NCI-H345 (cell line): ENCODE measurements at places on chromosomes 6 and 20.
A peak's percentile ranks its signal among the peaks of the same experiment; 100 is the strongest.

DNA sequence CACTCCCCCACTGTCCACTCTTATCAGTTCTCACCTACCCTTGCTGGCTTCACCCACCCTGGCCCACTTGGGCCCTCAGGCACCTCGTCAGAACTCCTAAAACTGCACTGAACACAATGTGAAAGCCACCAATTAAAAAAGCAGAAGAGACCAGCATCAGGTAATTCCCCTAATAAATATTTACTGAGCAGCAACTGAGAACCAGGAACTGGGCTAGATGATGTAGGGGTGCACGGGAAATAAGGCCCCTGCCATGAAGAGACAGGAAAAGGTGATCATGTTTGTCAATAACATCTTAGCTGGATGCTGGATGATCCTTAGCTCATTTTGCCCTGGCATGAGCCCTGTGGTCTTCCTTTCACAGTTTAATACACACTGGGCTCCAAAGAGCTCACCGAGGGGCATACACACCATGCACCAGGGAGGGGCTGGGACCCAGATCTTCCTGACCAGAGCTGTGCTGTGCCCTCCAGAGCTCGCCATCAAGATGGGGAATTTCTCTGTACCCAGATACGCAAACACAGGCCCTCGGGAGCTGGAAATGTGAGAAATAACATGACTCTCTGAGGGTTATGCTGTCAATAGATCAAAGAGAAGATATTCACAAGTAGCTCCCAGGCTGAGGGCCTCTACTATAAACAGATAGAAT, 113.6 kb upstream of the SLC22A16 start:
- no peak for DNase-seq

- DNase-seq = no peak
Measured at GRCh38 chr6:108589244-108589791, 28.6 kb downstream of the FOXO3 start.

GRCh38 chr6:13226071-13226470, 102.3 kb downstream of the TBC1D7 start:
- DNase-seq = no peak

DNA sequence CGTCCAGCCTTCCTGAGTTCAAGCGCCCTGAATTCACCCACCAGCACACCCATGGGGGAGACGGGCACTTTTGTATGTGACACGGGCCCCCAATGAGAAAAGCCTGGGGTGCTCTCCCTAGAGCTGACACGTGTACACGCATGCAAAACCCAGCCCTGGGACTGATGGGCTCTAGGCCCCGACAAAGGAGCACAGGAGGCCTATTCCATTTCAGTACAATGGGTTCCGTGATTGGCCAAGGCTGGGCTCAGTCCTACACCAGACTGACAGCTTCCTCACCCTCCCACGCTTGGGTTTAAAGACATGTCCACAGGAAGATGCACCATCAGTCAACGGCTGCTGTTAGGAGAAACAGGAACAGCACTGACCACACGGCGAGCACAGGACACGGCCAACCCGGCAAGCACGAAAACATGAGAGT, 8.8 kb downstream of the ZBTB46 start:
- no peak for DNase-seq

- peak; percentile 89 for DNase-seq
Measured at GRCh38 chr6:82525775-82526495, 162.3 kb downstream of the TPBG start.

DNA sequence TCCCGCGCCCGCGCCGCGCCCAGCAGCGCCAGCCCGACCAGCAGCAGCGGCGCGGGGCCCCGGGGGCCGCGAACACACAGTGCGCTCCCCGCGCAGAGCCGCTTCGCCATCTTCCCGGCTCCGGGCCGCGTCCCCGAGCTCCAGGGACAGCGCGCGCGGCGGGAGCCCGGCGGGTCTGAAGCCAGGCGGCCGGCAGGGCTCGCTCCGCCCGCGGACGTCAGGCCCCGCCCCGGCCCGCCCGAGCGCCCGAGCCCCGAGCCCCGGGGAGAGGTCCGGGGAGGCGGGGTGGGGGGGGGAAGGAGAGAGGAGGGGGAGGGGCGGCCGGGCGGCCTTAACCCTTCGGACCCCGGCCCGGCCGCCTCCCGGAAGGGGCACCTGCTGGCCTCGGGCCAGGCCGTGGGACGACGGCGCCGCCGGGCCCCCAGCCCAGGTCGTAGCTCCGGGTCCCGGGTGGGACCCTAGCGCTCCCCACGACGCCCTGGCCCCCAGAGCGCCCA, at the start of gene LAMA5:
TSS of gene LAMA5 (minus strand) at position 177 of the 497 bp plus-strand sequence. CDS start at position 110, 67 bp downstream.
- peak; percentile 68 for DNase-seq

GRCh38 chr20:23029324-23029723, 5.8 kb upstream of the SSTR4 start:
- no peak for DNase-seq

DNA sequence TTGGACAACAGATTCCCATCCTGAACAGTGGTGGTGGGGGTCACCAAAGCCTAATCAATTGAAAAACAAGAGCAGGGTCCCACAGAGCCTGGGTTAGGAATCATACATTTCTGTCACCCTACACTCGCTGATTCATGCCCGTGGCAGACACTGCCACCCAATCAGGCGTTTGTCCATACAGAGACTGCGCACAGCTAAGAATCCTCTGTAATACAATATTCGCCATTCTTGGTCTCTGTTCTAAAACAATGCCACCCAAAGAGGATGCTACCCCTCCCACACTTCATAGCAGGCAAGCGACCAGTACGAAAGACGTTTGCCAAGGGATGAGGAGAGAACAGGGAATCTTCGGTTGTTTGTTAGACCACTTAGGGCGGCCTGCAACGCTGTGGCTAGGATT, 28.1 kb upstream of the SLC22A23 start:
- DNase-seq = no peak

DNA sequence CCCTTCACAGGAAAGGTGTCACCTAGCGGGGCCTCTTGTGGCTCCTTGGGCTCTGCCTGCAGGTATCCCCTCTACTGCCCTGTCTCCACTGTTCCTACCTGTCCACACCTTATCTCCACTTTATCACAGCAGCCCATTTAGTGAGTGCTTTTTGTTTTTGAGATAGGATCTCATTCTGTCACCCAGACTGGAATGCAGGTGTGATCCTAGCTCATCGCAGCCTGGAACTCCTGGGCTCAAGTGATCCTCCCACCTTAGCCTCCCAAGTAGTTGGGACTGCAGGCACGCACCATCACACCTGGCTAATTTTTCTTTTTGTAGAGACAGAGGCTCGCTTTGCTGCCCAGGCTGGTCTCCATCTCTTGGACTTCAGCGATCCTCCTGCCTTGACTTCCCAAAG, 48.0 kb downstream of the BCAS4 start:
- DNase-seq = no peak

DNA sequence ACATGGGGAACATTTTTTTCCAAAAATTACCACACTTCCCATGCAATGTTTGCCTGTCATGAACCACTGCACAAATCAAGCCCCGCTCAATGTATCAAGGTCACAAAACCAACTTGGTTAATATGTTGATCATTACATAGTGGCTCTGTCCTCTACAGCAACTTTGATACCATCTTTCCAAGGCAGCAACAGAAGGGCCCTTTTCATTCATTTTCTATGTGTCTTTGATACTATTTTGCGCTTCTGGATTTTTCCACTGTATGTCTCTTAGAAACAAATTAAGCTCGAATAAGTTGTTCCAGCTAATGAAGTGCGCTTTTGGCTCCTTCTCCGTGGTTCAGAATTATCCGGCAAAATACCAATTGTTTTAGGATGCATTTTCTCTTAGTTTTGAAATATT, 1.5 kb downstream of the ZHX3 start:
- no peak for DNase-seq

- peak; percentile 49 for DNase-seq
Measured at GRCh38 chr6:89260832-89261231, 43.7 kb upstream of the GABRR1 start.

DNA sequence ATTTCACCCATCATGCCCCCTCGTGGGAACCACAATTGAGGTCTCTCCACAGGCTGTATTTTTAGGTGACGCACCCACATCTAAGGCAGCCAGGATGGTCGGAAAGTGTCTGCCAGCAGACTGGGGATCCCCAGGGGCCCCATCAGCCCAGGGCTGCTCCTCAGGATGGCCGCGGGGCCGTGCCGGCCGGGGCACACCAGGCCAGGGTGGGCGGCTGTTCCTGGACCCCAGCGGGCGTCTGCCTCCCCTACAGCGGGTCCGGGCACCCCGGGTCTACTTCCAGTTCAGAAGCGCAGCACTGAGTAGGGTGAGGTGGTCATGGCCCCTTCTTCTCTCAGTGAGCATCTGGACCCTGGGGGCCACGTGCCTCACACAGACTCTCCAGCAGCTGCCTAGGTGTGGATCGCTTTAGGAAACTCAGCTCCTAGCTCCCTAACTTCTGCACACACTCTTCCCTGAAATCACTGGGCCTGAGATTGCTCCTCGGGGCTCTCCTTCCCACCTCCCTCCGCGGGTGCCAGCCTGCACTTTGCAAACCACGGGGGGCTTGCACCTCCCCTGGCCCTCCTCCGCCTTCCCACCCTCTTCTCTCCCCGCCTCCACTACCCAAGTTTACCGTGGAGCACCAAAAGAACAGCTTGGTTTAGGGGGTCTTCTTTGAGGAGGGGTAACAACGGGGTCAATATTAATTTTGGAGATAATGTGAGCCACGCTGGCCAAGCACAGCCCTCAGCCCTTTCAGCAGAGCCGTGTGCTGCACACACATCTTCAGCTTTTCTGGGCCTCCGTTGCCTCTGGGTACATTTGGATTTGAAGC, 14.2 kb upstream of the FOXC1 start:
- DNase-seq = no peak

DNA sequence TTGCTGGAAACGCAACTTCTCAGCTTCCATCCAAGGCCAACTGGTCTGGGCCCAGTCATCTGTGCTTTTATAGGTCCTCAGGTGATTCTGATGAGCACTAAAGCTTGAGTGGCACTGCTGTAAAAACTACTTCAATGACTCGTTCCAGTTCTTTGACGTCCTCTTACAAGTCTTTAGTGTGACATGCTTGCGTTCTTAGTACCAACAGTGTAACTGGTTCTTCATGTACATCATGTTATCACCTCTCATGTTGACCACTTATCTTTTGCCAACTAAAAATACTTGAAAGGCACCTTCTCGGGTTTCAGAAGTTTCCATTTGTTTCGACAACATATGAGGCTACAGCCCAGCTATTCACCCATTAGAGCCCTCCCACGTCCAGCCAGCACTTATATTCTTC, 468.9 kb downstream of the PRKN start:
- DNase-seq = no peak

DNA sequence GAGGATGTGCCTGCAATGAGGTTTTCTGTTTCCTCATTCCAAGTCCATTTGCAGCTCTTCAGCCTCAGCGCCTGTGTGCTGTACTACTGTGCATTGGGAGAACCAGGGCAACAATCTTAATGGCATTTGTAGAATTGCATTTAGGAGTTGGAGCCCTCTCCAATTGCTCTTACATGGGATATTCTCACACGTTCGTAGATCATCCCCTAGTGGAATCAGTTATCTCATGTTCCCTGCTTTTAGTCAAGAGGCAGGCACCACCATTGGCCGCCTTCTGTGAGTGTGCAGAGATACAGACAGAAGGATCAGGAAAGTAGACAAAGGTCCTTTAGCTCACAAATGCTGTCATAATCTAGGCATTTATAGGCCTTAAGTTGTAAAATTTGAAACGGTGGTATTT, 84.2 kb upstream of the RGS17 start:
- no peak for DNase-seq
